Renal cortical epithelial cell (primary cell): ENCODE measurements at places on chromosomes 11 and 22.
A peak's percentile ranks its signal among the peaks of the same experiment; 100 is the strongest.

GRCh38 chr11:63666874-63667273, 4.3 kb downstream of the ATL3 start:
- DNase-seq: no peak

DNA sequence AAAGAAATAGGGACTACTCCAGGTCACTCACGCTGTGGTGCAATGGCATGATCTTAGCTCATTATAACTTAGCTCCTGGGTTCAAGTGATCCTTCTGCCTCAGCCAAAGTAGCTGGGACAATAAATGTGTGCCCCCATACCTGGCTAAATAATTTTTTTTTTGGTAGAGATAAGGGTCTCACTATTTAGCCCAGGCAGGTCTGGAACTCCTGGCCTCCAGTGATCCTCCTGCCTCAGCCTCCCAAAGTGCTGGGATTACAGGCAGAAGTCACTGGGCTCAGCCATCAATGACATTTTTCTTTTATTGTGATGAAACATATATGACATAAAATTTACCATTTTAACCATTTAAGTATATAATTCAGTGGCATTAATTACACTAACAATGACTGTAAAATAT, 10.6 kb downstream of the SLC5A4 start:
- no peak for DNase-seq

- DNase-seq: no peak
Observed at GRCh38 chr11:61140416-61140815, 20.8 kb downstream of the VPS37C start.

DNA sequence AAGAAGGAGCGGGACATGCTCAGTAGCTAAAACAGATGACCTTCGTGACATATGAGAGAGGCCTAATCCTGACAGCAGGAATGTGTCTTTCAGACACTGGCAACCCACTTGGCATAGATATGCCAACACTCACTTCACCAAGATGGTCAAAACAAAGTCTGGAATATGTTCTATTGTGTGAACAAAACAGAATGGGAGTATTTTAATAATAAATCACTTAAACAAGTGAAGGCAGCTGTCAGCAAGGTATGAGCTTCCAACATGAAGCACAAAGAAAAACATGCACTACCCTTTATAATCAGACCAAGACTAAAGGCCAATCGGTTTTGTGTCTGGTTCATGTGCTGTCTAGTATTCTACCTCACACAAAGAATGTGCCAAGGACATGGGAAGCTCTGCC, 23.1 kb downstream of the CCDC34 start:
- DNase-seq: no peak

GRCh38 chr11:82775736-82776346, 42.2 kb upstream of the FAM181B start:
- peak; percentile 37 for DNase-seq

DNA sequence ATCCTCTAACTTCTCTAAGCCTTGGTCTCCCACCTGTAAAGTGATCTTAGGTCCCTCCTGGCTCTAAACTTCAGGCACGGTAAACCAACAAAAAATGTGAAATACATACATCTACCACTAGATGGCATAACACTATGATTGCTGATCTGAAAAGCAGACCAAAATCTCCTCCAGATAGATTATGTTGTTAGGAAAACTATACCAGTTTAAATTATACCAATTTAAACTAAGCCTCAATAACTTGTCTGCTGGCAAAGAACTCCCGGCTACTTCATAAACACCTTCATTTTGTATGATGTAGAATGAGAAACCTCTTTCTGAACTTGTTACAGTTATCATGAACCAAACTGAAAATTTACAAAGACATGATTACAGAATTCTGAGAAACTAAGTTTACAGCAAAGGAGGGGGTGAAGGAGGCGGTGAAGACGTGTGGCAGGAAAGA, 85.9 kb downstream of the SBF2 start:
- peak; percentile 64 for DNase-seq

GRCh38 chr11:126232683-126233082, 21.1 kb downstream of the FAM118B start:
- DNase-seq: no peak

- DNase-seq: no peak
Observed at GRCh38 chr22:49023879-49024774, 803.5 kb downstream of the BRD1 start.

DNA sequence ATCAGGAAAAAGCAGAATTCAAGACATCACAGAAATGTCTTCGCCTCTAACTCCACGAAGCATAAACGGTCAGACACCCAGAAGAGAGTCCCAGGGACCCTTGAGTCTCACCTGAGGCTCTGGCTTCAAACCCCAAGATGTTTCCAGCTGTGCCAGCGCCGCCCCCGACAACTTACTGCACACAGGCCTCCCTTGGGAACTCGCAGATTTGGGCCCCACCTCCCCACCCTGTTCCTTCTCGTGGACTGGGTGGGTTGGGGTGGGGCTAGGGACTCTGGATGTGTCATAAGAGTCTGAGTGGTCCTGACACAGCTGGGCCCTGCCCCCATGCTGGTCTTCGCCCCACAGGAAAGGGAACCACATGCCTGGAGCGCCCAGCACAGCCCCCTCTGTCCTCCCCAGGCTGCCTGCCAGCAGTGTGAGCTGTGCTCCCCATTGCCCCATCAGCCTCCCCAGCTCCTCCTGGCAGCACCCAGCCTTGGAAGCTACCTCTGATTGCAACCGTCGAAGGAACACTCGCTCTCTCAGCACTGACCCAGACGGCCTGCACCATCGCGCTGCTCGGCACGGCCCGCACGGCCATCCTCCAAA, 147.5 kb downstream of the CRYBB2 start:
- DNase-seq: no peak

- DNase-seq: no peak
Observed at GRCh38 chr11:16278273-16278672, 78.1 kb downstream of the SOX6 start.

DNA sequence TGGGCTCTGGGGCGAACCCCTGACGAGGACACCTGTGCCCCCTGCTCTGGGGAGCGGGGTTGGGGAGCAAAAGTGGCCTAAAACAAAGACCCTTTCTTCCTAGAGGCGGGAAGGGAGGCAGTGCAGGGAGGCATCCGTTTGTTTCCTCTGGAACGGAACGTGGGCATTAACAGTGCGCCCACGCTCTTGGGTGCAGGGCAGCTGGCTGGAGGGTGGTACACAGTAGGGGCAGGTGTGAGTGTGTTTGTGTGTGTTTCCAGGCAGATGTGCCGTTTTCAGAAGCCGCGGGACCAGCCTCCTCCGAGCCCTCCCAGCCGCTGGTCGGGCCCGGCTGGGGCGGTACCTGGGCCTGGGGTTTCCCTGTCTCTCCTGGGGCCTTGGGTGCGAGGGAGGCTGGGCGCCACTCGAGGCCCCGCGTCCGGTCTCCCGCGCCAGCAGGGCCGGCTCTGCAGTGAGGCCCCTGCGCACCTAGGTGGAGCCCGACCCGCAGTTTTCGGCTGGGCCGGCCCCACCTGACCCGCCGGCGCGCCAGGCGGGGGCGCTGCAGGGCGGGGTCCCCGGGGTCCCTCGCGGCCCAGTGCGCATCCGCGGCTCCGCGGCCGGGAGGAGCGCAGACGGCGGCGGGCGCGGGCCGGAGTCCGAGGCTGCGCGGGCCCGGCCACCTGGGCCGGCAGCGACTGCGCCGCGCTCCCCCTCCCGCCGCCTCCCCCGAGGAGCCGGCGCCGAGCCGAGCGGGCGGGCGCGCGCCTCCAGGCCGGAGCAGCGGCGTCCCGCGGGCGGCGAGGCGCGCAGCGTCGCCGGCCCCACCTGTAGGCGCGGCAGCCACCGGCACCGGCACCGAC, 1252.7 kb downstream of the BRD1 start:
- DNase-seq: no peak

DNA sequence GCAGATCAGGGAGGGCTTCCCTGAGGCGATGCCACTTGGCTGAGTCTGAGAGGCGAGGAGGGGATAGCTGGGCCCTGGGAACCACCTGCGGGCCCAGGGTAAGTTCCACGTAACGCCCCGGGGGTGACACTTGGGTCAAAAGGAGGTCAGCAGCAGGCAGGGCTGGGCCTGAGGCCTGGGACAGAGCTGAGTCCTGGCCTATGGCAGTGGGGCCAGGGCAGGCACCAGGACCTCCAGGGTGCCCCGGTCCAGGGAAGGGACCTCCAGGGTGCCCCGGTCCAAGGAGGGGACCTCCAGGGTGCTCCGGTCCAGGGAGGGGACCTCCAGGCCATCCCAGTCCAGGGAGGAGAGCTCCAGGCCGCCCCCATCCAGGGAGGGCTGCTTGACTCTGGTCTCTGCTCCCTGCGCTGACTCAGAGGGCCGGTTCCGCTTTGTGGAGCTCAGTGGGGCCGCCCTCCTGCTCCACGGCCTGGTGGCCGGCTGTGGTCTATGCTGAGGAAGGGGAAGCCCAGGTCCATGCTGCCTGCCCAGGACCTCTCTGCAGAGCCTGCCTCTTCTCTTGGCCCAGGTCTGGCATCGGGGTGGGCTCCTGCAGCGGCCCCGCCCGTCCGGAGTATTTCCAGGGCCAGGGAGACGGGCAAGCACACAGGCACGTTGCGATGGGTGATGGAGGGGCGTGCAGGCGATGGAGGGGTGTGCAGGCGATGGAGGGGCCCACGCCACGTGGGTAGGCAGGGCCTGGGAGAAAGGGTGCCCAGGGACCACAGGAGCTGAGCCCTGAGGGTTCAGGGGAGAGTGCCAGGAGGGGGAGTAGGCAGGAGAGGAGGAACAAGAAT, 19.5 kb upstream of the WNT7B start:
- DNase-seq: peak; percentile 76

- DNase-seq: no peak
Observed at GRCh38 chr11:27468995-27469695, 3.4 kb downstream of the LGR4 start.

DNA sequence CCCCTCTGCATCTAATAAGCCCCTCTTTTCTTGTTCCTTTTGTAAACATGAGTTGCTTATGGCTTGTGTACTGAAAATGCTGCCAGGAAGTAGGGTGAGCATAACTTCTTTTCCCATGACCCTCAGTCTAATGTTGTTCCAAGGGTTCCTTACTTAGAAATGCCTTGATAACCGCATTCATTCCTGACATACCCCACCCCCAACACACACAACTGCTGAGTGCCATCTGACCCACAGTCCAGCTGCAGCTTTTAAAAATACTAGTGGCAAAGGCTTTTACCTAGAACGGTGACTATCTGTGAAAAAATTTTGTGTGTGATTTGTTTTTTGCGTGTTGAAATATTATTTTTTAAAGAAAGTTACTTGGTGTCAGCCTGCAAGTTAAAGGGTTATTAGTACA, 52.6 kb downstream of the ARHGAP42 start:
- peak; percentile 99 for DNase-seq

GRCh38 chr22:42317008-42317407, 46.6 kb upstream of the TCF20 start:
- DNase-seq: peak; percentile 75

DNA sequence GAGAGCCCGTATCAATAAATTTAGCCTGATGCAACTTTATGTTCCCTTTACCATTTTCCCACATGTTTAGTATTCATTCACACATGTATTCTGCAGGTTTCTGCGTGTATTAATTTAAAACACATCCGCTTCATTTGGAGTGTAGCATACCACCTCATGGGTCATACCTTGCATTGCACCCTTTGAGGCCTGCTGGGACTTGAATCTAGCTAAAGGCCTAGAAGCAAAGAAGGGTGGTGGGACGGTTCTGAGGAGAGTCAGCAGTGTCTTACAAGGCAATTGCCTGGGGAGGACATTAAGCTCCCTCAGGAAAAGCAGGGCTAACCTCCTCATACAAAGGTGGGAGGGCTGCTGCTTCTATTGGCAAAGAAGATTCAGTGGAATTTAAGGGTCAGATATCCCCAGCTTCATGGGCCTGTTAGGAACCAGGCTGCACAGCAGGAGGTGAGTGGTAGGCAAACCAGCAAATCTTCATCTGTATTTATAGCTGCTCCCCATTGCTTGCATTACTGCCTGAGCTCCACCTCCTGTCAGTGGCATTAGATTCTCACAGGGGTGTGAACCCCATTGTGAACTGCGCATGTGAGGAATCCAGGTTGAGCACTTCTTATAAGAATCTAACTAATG, 15.9 kb upstream of the SNX19 start:
- no peak for DNase-seq
